Posterior vena cava (tissue), 2 donors: ENCODE measurements at places on chromosomes 1 and 21. TPM values are rescaled to one million over a fixed set of nuclear protein-coding genes. Genes with fewer than 3 reads are reported as not detected.

DNA sequence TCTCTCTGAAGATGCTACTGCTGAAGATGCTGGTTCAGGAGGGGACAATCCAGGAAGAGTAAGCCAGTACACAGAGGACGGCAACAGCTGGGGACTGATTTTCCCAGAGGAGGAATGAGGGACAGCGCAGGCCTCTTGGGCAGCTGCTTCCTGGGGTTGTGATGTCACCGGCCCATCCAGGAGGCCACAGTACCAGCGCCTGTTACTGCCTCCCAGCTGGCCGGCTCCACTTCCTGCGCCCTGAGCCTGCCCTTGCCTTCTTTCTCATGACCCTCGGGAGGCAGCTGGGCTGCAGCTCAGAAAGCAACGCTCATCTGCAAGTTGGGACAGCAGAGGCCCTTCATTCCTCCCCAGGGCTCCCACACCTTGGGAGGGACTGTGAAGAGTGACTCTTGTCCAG, 21.9 kb upstream of the ID3 start:
- DNase-seq = no peak

GRCh38 chr1:31010086-31010989, 55.2 kb downstream of the PUM1 start:
- DNase-seq = no peak

DNA sequence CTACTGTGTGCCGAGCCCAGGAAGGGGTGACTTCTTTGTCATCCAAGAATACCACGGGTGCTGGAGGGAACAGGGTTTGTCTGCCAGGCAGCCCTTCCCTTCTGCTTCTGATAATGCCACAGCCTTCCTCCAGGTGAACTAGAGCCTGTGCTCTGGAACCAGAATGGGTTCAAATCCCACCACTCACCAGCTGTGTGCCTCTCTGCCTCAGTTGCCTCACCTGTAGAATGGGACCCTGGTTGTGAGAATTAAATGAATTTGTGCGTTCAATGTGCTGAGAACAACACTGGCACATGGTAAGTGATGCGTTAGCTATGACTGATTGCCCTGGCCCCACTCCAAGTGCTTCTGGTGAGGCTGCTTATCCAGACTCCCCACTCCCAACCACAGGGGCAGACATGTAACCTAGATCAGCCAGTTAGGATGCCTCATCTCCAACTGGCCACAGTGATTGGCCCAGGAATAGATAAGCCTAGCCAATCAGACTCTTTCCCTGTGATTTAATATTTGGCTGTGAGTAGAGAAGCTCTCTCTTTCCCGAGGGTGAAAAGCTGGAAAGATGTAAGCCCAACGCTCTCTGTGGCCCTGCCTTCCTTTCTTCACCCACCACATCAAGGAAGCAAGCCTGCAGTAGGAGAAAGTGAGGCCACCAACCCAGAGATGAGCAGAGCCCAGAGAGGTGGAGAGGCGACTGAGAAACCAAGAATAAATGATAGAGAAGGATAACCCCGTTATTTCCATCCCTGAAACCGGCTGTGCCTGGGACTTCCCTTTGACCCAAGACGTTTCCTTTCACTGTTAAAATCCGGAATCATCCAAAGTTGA, 20.8 kb upstream of the LAPTM5 start:
- DNase-seq = no peak

DNA sequence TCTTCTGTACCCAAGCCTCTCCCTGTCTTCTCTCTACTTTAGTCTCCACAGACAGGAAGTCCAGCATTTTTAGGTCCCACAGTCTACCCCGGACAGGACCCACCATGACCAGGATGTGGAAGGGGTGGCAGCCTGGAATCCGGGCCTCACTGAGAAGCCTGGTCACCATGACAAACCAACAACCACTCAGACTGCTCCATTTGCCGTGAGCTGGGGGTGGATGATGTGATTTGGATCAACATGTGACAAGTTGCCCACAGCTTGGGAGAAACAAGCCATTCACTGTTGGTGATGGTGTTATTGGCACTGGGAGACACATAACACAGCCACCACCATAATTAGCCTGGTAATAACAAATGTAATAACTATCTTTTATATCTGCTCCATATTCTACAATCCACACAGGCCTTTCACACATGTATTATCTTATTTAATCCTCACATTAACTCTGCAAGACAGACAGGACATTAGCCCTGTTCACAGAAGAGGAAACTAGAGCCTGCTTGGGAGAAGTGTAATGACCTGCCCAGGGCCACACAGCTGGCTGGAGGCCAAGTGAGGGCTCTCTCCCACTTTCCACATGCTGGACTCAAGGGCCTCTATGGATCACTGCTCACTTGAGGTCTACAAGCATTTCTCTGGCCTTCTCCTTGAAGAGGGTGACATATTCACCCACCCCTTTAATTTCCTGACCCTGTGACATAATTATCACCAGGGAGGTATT, 22.9 kb downstream of the MEF2D start:
- DNase-seq = peak; percentile 80

- DNase-seq = no peak
Measured at GRCh38 chr1:147600119-147601111, 59.1 kb downstream of the BCL9 start.

Gene A3GALT2
- total RNA-seq = not detected

Gene NUP210L
- 0.14 TPM for total RNA-seq

Gene KIAA1614
- total RNA-seq = 12.7 TPM
